Thyroid gland (tissue), 4 donors: ENCODE measurements at places on chromosomes 11 and 22. TPM values are rescaled to one million over a fixed set of nuclear protein-coding genes. Genes with fewer than 3 reads are reported as not detected.

- DNase-seq, result no peak
Measured at GRCh38 chr11:86314636-86315035, 12.6 kb downstream of the HIKESHI start.

DNA sequence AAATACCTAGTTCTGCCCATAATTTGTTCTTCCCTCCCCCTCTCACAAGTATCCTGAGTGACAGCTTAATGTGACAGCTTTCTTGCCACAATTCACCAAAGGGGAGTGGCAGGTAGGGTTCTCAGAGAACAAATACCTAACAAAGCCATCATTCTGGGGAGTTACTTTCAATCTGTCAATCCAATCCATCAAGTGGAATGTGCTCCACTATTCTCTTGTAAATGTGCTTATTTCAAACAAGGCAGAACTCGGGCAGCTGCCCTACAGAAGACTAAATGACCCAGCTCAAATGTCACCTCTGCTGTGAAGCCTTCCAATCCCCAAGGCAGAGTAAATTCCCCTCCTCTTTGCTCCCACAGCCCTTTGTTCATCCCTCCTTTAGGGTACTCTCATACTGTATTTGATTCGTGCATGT lies 27.8 kb downstream of the LGR4 start:
- DNase-seq, result no peak

The SLC29A2 gene
- 5.0 TPM for total RNA-seq

- no peak for DNase-seq
Measured at GRCh38 chr11:64371201-64371600, 12.2 kb downstream of the RPS6KA4 start.

DNA sequence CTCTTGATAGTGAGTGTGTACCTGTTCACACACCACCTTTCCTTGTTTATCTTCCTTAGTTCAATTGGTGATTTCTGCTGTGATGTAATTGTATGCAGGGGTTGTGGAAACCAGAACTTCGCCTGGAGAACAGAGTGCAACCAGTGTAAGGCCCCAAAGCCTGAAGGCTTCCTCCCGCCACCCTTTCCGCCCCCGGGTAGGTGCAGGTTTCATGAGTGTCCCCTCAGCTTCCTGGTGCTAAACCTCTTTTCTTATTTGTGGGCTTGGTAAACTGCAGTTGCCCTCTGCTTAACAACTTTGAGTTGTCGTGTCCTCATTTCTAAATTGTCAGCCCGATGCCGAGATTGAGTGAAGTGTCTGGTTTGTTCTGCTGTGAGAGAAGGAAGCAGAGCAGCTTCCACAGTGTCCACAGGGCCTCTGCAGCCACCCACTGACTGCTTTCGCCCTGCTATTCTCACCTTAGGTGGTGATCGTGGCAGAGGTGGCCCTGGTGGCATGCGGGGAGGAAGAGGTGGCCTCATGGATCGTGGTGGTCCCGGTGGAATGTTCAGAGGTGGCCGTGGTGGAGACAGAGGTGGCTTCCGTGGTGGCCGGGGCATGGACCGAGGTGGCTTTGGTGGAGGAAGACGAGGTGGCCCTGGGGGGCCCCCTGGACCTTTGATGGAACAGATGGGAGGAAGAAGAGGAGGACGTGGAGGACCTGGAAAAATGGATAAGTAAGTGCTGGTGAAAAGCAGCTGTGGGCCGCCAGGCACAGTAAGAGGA lies 7.1 kb upstream of the GAS2L1 start:
- DNase-seq, result no peak

- no peak for DNase-seq
Measured at GRCh38 chr22:39408173-39408572, 8.6 kb downstream of the TAB1 start.

The TMPRSS5 gene
- total RNA-seq, result not detected

GRCh38 chr11:34169686-34170085 lies 64.3 kb downstream of the NAT10 start:
- no peak for DNase-seq

DNA sequence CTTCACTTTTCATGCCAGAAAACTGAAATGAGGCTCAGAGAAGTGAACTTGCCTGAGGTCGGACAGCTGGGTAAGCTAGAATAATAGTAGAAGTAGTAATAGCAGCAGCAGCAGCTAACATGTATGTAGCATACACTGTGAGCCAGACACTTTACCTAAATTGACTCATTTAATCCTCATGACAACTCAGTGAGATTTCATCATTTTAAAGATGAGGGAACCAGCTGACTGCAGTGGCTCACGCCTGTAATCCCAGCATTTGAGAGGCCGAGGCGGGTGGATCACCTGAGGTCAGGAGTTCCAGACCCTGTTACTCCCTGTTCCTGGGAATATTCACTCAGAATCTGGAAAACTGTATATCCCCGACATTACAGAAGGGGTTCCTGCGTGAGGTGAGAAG lies 154.5 kb downstream of the DBX1 start:
- DNase-seq, result no peak

GRCh38 chr22:46547179-46547882 lies 9.9 kb upstream of the CELSR1 start:
- peak; percentile 74 for DNase-seq

The TRPC6 gene
- total RNA-seq, result 28.4 TPM

GRCh38 chr11:47410370-47411264 lies 2.2 kb downstream of the SLC39A13 start:
- no peak for DNase-seq

DNA sequence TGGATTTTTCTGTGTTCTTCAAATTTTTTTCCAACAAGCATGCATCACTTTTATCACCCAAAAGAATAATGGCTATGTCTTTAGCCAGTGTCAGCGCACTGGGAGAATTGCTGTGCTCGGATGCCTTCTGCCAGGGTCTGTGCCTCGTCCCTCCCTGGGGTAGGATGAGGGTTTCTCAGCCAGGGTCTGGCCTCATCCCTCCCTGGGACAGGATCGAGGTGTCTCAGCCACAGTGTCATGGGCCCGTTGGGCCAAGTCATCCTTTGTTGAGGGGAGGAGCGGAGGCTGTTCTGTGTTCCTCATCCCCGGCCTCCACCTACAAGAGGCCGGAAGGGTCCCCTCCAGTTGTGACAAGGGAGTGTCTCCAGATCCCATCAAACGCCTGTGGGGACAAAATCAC lies 22.7 kb downstream of the LINC01488 start:
- DNase-seq, result no peak

The PLAAT5 gene
- total RNA-seq, result 0.34 TPM

- peak; percentile 84 for DNase-seq
Measured at GRCh38 chr11:19071255-19071654, 10.7 kb upstream of the MRGPRX2 start.

DNA sequence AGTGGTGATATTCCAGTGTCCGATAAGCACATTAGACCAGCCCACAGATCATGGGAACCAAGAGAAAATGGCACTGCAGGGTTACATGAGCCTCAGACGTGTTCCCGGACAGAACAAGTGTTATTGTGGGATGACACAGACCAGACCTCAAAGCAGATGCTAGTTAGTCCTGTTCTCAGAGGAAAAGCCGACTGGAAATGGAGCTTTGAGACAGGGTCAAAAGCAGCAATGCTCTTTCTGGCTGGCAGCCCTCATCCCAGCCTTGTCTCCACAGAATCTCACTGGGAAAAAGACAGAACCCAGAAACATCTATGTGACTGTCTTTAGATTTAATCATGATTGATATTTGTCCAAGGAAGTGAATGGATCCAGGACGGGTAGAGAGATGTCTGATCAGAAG lies 506.8 kb downstream of the INSC start:
- no peak for DNase-seq

The OR5A1 gene
- not detected for total RNA-seq

DNA sequence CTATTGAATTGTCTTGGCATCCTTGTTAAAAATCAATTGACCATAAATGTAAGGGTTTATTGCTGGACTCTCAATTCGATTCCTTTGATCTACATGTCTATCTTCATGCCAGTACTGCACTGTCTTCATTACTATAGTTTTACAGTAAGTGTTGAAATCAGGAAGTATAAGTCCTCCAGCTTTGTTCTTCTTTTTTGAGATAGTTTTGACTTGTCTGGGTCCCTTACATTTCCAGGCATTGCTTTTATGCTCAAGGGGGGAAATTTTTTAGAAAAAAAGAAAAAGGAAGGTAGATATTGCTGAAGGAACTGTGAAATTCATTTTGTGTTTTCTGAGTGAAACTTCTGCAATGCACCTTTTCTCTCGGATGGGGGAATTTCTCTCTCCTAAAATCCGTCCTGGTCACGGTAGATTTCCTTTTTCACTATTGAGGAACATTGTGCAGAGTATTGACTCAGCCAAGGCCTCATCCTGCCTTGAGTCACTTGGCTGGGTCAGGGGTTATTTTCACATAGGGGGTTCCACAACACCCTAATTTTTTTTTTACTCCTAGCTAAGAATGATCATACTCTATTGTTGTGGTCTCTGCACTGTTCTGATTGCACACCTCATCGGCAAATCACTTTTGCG lies 2.8 kb upstream of the ACER3 start:
- DNase-seq, result no peak

DNA sequence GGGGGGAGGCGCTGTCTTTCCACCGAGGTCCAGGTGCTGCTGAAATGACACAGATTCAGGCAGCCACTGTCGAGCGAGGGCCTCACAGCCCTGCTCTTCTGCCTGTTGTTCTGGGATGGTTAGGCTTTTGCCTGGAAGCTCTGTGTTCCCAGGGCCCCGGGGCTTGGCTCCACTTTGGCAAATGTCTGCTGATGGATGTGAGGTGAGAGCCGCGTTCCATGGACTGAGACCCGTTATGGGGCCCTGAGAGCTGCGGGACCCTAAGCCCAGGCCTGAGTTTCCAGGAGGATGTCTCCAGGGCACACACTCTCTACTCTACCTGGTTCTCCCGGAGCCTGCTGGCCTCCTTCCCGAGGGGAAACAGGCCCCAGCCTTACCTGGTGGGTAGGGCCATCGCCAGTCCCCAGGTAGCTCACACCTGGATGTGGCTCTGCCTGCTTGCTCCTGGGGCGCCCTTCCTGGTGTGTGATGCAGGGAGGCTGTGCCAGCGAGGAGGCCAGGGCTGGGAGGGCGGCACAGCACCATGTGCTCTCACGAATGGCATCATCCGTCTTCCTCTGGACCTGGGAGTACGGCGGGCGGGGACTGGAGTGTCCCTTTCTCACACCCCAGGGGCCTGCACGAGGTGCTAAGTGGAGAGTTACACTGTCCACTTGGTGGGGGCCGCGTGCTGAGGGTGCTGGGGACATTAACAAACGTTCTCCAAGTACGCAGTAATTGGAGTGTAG lies 435.5 kb downstream of the TBC1D22A start:
- no peak for DNase-seq

GRCh38 chr11:93513772-93514171 lies 29.4 kb downstream of the SMCO4 start:
- no peak for DNase-seq

DNA sequence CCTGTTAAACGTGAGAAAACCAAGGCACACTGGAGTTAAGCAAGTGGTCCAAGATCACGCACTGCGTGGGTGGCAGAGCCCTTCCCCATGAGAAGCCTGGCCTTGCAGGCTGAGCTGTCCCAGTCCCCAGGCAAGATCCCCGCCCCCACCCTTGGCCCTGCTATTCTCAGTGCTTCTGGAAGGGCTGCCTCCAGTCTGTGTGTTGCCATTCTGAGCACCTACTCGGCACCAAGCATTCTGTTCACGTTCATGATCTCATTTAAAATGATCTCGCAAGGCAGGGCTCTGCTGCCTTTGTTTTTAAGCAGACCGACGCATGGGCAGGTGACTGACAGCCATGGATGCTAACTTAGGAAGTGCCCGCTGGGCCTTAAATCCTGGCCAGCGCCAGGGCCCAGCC lies 62.8 kb downstream of the PHF21B start:
- DNase-seq, result no peak

- DNase-seq, result no peak
Measured at GRCh38 chr11:29306527-29306926, 710.3 kb downstream of the KCNA4 start.

- no peak for DNase-seq
Measured at GRCh38 chr11:26960281-26960680, 33.6 kb upstream of the FIBIN start.

DNA sequence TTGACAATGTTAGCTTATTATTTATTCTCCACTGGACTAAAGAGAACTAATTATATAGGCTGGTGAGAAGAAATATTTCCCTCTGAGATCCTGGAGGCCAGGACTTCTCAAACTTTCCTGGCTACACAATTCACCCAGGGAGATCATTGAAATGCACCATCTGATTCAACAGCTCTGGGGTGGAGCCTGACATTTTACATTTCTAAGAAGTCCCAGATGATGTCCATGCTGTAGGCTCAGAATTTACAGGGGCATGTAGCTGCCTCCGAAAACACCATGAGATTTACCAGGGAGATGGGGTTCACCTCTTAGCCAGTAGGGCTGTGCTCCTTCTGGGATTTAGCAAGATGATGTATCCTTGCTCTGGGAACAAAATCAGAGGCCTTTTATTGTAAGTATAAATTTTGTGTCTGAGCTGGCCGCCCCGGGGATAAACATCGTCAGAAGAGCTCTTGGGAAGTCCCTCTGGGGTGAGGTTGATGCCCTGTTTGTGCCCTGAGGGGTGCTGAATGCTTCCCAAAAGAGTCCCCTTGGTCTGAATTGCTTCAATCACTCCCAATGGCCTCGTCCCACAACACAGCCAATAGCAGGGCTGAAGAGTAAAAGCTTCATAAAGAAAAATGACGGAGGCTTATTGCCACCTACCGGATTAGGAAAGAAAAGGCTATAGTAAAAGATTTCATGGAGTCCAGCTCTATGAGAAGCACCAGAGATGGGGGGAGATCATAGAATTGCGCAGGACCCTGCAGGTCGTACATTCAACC lies 33.4 kb upstream of the API5 start:
- no peak for DNase-seq

DNA sequence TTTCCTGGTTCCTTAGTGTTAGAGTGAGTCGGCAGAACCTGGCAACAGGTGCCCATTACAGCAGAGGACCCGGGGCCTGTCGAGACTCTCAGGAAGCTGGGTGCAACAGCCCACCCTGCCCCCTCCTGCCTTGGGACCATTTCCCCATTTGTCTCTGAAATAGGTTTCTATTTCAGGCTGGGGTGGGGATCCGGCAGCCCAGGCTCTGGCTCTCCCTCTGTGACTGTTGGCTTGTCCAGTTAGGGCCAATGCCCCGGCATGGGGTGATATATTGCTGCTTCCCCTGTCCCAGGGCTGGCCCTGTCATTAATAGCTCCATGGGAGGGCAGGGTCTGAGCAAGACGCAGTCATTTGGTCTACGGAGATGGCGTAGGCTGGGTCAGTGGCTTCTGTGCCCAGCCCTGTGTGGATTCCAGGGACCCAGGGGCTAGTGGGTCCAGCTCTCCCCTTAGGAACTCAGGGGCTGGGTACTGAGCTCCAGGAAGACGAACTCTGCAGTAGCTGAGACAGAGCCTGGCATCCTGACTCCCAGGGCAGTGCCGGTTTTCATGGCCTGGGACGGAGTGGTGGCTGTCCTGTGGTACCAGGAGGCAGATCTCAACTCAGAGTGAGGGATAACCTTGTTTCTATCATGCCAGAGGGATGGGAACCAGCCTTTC lies 2.7 kb downstream of the P2RY6 start:
- no peak for DNase-seq

The ABCC8 gene
- 16.2 TPM for total RNA-seq

DNA sequence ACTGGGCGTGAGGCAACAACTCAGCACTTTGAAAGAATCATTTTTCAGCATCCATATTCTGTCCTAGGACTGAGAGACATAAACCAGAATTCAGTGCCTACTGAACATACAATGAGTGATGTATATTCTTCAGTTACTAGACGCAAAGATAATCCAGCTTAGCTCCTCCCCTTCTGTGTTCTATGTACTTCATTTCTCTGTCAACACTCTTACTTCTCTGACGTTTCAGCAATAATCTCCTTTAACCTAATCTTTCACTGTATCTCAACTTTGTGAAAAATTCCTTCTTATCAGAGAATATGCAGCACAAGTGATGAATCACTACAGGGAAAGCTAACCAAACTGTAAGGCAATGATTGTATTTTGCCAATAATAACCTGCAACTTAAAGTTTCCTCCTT lies 2.5 kb upstream of the OR51B5 start:
- no peak for DNase-seq
